CD4-positive, CD25-positive, alpha-beta regulatory T cell (primary cell): ENCODE measurements at places on chromosomes 7 and 10.
A peak's percentile ranks its signal among the peaks of the same experiment; 100 is the strongest.

DNA sequence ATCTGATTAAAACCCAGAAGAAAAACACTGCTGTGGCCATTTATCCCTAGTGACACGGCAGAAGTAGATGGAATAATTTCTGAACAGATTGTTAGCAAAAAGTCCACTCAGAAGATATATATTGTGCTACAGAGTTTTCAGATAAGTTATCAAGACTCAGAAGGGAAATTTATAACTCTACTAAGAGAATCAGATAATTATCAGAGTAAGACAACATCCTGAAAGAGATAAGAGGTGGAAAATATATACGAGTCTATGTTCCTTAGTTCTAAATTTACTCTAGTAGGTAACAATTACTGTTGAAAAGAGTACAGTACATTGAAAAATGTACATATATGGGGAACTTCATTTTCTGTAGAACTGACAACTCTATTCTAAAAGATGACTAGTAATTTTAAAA lies 176.7 kb downstream of the GNAI1 start:
- DNase-seq, result no peak
- H3K27me3 ChIP-seq, result no peaks in the 10 kb centered on the region
- H3K4me1 ChIP-seq, result no peaks in the 10 kb centered on the region
- no peaks in the 10 kb centered on the region for H3K36me3 ChIP-seq

DNA sequence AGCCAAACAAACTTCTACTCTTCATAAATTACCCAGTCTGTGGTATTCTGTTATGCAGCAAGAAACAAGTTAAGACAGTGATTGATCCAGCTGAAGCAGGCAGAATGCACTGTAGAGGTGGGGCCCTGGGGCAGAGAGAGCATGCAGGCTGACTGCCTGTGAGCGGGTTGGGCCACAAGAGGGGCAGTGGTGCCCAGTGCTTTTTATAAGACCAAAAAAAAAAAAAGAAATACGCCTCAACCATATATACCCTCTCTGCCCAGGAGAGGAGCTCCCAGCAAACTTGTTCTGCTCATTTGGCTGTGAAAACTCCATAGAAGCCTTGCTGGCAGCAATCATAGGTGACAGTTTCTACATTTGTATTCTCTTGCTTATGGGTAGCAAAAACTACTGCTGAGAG lies 104.7 kb downstream of the SORBS1 start:
- H3K4me3 ChIP-seq, result no peak overlapping the region
- no peak for DNase-seq
- H3K27me3 ChIP-seq, result peaks cover 6% of the 10 kb centered on the region
- no peaks in the 10 kb centered on the region for H3K36me3 ChIP-seq
- H3K27ac ChIP-seq, result no peak overlapping the region
- H3K4me1 ChIP-seq, result no peaks in the 10 kb centered on the region

GRCh38 chr7:129434675-129435318 lies 565 bp downstream of the STRIP2 start:
- H3K27me3 ChIP-seq, result peaks cover 7% of the 10 kb centered on the region
- H3K4me3 ChIP-seq, result peak overlapping the region; percentile 66
- peak overlapping the region; percentile 14 for H3K27ac ChIP-seq
- peaks cover 16% of the 10 kb centered on the region for H3K4me1 ChIP-seq
- H3K36me3 ChIP-seq, result no peaks in the 10 kb centered on the region

GRCh38 chr7:130758429-130759056 lies 24.5 kb upstream of the KLF14 start:
- no peak overlapping the region for H3K4me3 ChIP-seq
- H3K27ac ChIP-seq, result no peak overlapping the region
- H3K4me1 ChIP-seq, result no peaks in the 10 kb centered on the region
- peak; percentile 72 for DNase-seq
- H3K27me3 ChIP-seq, result peaks cover 2% of the 10 kb centered on the region

GRCh38 chr10:86940677-86941076 lies 16.7 kb downstream of the MMRN2 start:
- H3K4me1 ChIP-seq, result peaks cover 7% of the 10 kb centered on the region
- peaks cover 2% of the 10 kb centered on the region for H3K27me3 ChIP-seq
- H3K27ac ChIP-seq, result no peak overlapping the region

- H3K36me3 ChIP-seq, result peaks cover 15% of the 10 kb centered on the region
- no peak for DNase-seq
- no peak overlapping the region for H3K27ac ChIP-seq
- H3K4me1 ChIP-seq, result no peaks in the 10 kb centered on the region
Observed at GRCh38 chr10:31819391-31819820, 109.2 kb downstream of the ARHGAP12 start.
